A172 (cell line): ENCODE measurements at places on chromosomes 16 and 17. TPM values are rescaled to one million over a fixed set of nuclear protein-coding genes. Genes with fewer than 3 reads are reported as not detected.

CALB2 gene
- total RNA-seq, result 2.6 and 5.2 TPM in 2 replicates

- no peak for DNase-seq
These were observed 46.3 kb downstream of the TANGO6 start for GRCh38 chr16:68889508-68890150.

ZFHX3 gene
- 2.4 and 2.5 TPM in 2 replicates for total RNA-seq

SCGB1C2 gene
- not detected in 2 replicates for total RNA-seq

CD300A gene
- not detected in 2 replicates for total RNA-seq

DNA sequence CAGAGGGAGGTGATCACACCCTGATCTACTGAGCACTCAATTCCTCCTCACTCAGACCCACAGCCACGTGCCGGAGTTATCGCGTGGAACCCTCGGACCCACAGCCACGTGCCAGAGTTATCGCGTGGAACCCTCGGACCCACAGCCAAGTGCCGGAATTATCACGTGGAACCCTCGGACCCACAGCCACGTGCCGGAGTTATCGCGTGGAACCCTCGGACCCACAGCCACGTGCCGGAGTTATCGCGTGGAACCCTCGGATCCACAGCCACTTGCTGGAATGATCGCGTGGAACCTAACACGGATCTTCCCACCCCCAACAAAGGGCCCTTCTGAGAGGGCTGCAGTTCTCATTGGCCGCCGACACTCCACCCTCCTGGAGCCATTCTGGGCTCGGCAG, 97.7 kb downstream of the PGS1 start:
- no peak for DNase-seq

DNA sequence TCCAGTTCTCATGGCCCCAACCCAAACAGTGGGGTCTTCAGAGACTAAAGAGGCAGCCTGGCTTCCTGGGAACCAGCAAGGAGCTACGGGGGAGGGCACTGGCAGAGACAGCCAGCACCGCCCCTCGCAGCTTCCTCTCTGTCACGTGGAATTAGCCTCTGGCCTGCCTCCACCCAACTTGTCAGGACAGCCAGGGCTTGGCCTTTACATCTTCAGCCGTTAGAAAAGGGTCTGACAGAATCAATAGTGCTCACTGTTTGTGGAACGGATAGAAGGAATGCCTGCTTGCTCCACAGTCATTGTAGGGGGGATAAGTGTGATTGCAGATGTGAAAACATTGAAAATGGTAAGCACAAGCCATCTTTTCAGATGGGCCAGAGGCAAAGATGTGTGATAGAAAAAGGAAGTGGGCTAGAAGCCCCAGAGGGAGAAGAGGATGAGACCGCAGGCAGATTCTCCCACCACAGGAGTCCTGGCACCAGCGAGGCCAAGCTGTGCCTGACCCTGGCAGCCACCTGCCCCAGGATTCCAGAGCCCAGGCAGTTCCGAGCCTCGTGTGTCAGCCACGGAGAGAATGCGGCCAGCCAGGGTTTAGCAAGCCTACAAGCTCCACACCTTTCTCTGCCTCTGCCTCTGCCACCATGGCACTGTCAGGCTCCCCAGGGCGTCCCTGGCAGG, 18.6 kb downstream of the GRIN2C start:
- peak; percentile 53 for DNase-seq

DNA sequence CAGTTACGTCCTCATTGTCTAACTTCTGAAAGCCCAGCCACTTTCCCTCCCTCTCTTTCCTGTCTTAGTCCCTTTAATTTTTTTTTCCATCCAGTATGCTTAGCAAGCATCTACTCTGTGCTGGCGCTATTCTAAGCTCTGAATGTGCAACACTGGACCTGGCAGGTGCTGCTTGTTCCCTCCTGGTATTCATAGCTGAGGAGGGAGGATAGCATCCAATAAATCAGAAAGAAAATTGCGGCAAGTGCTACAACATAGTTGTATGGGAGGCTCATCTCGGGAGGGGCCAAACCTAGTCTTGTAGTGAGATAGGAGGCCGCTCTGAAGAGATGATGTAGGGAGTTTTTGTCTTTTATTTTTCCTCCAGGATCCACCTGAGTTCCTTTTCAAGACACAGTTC, 457.3 kb upstream of the HSBP1 start:
- no peak for DNase-seq

DNA sequence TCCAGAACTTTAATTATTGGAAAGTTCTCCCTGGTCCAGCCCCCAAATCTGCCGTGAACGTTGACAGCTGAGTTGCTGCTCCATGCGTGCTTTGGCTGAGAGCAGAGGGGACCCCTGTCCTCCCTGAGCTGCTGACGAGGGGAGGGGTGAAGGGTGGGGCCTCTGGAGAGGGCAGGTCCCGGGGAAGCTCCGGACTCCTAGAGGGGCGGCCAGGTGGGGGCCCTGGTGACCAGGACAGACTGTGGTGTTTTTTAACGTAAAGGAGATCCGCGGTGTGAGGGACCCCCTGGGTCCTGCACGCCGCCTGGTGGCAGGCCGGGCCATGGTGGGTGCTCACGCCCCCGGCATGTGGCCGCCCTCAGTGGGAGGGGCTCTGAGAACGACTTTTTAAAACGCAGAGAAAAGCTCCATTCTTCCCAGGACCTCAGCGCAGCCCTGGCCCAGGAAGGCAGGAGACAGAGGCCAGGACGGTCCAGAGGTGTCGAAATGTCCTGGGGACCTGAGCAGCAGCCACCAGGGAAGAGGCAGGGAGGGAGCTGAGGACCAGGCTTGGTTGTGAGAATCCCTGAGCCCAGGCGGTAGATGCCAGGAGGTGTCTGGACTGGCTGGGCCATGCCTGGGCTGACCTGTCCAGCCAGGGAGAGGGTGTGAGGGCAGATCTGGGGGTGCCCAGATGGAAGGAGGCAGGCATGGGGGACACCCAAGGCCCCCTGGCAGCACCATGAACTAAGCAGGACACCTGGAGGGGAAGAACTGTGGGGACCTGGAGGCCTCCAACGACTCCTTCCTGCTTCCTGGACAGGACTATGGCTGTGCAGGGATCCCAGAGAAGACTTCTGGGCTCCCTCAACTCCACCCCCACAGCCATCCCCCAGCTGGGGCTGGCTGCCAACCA, at the start of gene MC1R:
TSS of gene MC1R (plus strand) at position 410 of the 895 bp plus-strand sequence. CDS start at position 807, 397 bp downstream.
- peak; percentile 46 for DNase-seq

GRCh38 chr17:41442739-41443138, 2.0 kb upstream of the KRT38 start:
- DNase-seq, result peak; percentile 70

GRCh38 chr17:4249452-4250029, 14.2 kb downstream of the ANKFY1 start:
- DNase-seq, result peak; percentile 39
